ENCODE measurements at places on chromosomes 7 and 10.

DNA sequence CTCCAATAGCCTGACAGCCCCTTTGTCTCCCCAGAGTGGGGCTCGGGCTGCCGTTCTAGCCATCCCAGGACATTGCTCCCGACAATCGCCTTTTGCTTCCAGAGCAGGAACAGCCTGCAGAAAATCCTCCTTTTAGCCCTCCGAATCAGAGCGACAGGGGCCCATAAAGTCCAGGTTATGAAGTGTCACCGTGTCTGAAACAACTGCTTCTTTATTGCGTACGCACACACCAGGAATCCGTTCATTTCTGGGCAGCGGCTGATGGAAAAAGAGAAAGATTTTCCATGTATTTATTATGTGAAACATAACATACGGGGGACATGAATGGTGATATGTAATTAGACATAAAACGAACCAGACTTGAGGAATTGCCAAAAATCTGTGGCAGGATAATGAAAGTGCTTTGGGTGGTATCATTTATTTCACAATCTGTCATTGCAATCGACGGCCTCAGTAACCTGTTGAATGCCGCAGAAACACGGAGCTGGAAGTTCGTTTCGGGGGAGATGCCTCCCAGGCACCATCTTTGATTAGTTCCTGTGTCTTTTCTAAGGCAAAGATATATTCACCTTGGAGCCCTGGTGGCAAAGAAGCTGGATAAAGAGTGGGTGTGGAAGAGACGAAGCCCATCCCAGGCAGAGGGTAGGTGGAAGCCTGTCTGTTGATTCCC, 48.1 kb downstream of the FAM241B start:
- no peak for DNase-seq

DNA sequence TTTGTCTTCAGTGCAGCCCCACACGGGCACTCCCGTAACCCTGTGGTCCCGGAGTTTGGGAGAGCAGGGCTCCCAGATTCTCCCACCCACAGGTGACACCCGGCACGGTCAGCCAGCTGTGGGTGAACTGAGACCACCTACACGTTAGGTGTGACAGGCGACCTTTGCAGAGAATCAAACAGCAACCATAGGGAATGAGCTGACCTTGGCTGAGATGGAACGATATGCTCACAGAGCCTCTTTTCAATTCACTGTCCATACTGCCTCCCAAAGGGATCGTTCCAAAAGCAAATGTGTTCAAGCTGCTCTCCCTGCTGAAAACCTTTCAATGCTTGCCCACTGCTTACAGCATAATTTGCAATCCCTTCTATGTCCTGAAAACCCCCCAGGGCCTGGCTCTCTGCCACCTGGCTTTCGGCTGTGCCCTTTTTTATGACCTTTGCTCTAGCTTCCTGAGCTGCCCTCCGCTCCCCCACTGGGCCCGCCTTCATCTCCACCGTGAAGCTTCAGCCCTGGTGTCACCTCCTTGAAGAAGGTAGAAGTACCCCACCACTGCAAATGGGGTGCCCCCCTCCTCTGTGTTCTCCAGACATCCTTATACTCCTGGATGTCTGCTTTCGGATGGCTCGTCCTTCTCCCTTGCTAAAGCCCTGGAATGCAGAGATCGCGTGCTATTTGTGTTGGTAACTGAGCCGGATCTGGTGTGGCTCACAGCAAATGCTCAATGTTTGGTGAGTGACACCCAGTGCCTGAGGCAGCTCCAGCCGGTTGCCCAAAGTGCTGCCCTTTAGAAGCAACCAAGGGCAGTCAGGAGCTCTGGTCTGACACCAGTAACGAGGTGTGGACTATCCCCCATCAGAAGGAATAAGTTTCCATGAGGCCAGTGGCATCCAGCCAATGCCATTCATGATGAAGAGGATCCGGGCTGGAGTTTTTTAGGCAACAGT, 90.4 kb downstream of the KIAA1549 start:
- no peak for DNase-seq

DNA sequence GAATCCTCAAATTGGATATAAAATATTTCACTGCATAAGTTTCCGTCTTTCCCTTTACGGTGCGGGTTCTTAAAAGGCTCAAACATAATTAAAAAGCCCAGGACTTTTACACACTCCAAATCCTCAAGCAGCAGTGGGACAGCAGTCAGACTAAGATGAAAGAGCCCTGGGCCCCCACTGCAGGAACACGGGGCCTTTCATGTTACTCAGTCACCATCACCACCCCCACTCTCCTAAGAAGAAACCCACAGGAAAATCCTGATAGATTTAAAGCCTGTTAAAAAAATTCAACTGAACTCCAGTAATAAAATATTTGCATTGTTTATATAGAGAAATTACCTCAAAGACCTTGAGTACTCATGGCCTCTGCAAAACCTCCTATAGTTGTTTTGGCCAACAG, 74.0 kb upstream of the TRIL start:
- no peak for DNase-seq

DNA sequence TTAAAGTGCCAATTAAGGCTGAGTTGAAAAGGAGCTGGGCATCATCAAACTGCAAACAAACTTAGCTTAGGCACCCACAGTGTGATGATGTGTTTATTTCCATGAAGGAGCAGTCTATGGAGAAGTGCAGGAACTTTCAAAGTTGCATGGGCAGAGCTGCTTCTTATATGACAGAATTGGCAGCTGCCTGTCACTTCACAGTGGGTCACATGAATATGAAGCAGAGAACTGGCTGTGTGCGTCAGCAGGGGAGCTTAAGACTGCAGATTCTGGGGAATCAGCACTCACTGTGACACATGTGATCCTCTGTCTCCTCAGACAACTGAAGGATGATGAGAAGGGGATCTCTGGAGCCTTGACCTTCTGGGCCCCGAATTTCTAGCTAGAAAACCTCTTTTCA, 36.6 kb downstream of the RBM28 start:
- DNase-seq = no peak

GRCh38 chr10:62651341-62651740, 153.2 kb upstream of the ADO start:
- no peak for DNase-seq

- DNase-seq = no peak
Observed at GRCh38 chr7:151012031-151012692, 12.1 kb downstream of the ATG9B start.

DNA sequence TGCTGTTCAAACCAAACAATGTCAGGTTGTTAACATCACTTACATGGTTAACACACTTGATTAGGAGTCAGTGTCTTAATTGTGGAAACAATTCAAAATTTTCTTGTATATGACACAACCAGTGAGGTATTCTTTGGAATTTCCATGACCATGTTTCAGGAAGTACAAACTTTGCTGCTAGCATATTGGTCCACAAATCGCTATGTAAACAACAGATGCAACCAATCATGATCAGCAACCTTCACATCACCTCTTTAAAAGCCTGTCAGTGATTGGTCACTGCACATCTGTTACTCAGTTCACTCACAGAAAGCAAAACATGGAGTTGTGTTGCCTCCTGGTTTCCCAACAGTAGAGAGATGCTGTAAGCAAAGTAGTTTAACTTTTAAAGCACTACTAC, 108.9 kb upstream of the FAM3C start:
- DNase-seq = no peak

DNA sequence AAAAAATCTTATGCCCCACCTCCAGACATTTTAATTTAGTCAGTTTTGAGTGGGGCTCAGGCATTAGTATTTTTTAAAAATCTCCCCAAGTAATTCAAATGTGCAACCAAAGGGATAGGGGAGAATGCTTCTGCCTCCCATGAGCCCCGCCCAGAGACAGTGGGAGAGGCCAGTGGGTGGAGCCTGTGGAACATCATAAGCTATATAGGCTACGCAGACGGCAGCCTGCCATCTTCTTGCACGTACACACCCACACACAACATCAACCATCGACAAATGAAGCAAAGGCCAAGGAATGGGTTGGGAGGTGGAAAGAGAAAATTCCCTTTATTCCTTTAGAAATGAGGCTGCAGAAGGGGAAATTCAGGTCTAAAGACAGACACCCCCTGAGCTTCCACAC, 25.2 kb downstream of the CREB3L2 start:
- DNase-seq = no peak

DNA sequence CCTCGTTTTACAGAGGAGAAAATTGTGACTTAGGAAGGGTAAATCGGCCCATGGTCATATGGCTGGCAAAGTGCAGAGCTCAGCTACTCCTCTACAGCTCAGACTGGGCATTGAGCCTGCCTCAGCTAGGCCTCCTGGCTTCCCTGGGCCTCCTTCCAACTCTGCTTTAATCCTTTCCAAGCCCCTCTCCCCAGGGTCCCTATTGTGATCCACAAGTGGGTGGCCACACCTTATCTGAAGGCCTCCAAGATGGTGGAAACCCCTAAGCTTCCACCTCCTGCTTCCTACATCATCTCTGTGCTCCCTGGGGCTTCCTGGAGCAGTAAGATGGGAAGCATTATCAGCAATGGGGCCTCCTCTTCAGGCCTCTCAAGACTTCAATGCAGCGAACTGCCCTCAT, 3.0 kb upstream of the LGI1 start:
- DNase-seq = no peak

GRCh38 chr10:123948030-123948823, 56.6 kb upstream of the CPXM2 start:
- no peak for DNase-seq

GRCh38 chr7:14104861-14105260, 115.4 kb upstream of the ETV1 start:
- DNase-seq = no peak

DNA sequence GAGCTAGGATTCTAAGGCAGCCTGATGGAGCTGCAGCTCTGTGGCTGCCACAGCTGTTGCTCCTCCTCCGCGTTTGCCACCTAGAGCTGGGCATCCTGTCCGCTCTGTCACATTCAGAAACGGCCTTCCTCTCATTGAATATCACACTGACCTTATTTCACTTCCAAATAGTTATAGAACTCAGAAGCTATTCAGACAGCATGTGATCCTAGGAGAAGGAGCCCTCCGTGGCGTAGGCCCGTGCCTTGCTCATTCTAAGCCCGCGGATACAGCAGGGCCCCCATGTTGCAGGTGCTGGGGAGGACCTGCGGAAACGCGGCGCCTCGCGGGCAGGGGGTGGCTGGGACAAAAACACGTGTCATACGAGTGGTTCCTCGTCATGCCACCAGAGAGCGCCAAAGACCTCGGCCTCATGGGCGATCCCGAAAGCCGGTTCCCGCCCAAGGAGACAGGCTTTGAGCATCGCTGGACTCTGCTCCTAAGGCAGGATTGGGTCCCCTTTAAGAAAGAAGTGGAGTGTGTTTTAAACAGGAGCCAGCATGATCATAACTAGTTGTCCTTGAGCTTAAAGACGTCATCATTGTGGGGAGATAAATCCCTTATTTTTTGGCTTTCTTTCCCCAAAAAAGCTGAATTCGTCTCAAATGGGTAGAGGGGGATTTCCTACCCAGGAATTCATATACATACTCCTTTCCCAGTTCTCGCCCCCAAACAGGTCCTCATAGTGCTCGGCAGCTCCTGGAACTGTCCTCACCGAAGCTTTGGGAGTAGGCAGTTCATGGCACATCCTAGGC, 17.9 kb upstream of the FIGNL1 start:
- DNase-seq = peak; percentile 90

DNA sequence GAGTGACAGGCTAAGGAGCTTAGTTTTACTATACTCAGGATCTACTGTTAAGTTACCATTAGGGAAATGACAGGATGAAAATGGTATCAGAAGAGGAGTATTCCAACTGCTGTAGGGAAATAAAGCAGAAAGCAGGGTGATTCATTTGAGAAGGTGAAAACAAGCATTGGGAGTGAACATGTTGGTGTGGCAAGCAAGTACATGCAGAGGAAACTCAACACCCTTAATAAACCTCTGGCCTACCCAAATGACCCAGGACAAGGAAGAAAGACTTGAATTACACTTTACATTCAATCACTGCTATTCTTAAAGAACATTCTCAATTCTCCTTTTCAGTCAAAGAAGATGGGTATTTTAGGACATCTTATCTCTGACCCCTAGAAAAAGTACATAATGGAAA, 28.7 kb downstream of the ERLIN1 start:
- DNase-seq = no peak

GRCh38 chr10:60964257-60965235, 20.6 kb upstream of the RHOBTB1 start:
- DNase-seq = peak; percentile 53

DNA sequence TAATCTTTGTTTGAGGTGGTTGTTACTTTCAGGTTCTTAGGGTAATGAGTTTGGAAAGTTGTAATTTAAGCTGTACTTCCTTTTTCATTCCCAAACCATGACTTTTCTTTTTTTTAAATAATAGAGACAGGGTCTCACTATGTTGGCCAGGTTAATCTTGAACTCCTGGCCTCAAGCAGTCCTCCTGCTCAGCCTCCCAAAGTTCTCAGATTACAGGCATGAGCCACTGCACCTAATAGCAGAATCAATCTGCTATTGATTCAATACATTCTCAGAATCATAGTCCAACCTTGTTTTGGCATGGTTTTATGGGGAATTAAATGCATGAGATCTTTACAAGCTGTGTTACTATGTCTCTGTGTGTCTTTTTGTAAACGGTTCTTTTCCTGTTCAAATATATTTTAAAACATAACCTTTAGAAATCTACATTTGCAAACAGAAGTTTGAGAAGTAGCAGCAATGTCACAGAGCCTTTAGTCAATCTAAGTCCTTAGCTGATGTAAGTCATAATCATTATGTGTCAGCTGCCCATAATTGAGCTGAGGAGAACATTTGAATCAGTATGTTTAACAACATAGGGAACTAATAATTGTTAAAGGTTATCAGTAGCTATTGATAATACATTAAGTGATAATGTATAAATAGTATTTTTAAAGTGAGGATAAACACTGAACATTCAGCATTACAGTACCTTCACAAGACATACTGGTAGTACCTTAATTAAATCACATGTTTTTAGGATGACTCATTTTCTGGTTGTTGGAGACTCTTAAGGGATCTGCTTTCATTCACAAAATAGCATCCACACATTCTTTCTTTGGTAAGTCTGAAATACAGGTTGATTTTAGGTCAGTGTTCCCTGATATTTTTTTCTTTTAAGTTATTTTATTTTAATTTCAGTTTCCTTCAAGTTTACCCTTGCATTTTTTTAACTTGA, 8.8 kb downstream of the INPP5F start:
- no peak for DNase-seq

DNA sequence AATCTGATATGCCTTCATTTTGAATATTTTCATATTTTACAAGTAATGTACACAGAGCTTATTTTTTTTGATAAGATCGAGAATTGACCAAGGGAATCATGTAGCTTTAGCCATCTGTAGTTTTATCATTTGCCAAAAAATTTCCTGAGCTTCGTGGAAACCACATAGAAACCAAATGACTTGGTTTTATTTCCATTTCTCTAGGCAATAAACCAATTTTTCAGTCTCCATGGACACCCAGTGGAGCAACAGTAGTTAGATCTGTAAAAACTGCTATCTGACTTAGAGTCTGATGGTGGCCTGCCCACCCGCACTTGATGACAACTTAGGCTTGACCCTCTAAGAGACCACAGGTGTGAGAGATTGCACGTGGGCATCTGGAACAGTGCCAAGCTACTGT, 127.8 kb upstream of the CDK6 start:
- no peak for DNase-seq

GRCh38 chr7:95622001-95622549, 25.8 kb upstream of the PDK4 start:
- no peak for DNase-seq

Measured in stimulated activated CD8-positive, alpha-beta memory T cell treated with anti-CD3 and anti-CD28 coated beads, Interleukin-4, amount 100 ng/mL, for 48 hours (primary cell).